AG08396 (cell line): ENCODE measurements at places on chromosomes 4 and X.

GRCh38 chrX:78075787-78076389 is 28.2 kb upstream of the PGK1 start:
- DNase-seq, result no peak

DNA sequence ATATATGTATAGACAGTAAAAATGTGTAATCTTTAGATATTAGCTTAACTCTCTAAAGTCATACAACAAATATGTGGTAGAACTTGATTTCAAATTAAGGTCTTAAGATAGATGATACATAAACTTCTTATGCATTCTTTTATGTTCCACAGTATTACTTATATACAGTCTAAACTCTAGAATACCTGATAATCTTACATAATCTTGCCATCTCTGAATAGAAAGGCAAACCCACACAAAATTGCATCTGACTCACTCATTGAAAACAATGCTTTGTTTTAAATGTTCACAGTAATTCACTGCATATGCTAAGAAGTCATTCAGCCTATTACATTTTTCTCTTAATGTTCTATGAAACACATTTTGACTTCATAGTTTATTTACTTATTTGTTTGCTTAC is 10.1 kb downstream of the SULT1B1 start:
- DNase-seq, result no peak

DNA sequence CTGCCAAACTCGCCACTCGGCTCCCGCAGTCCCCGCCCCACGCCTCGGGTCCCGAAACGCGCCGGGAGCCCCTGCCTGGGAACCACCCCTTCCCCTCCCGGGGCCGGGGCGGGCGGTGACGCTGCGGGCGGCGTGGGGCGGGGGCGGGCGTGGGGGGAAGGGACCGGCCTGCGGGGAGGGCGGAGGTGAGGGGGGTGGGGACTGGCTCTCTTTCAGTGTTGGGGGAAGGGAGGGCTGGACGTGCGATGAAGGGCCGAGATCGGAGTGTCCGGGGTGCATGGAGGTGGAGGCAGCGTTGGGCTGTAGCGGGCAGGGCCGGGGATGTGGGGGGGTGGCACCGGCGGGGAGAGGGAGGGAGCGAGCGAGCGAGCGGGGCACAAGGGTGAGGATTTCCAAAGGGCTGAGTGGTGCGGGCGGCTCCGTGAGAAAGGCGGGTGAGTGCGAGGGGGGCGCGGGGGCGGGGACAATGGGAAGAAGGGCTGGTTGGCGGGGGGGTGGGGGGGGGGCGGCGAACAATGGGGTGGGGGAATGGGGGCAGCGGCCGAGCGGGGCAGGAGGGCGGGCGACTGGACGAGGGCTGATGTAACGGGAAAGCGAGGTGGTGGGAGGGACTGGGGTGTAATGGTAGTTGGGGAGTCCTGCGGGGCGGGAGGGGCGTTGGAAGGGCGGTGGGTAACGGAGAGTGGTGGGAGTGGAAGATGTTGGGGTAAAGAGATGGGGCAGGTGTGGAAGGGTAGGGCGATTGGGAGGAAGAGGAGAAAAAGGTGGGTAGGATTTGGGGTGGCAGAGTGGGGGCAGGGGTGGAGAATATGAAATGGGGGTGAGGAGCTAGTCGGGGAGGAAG is 578 bp downstream of the DCUN1D4 start:
- DNase-seq, result peak; percentile 76

DNA sequence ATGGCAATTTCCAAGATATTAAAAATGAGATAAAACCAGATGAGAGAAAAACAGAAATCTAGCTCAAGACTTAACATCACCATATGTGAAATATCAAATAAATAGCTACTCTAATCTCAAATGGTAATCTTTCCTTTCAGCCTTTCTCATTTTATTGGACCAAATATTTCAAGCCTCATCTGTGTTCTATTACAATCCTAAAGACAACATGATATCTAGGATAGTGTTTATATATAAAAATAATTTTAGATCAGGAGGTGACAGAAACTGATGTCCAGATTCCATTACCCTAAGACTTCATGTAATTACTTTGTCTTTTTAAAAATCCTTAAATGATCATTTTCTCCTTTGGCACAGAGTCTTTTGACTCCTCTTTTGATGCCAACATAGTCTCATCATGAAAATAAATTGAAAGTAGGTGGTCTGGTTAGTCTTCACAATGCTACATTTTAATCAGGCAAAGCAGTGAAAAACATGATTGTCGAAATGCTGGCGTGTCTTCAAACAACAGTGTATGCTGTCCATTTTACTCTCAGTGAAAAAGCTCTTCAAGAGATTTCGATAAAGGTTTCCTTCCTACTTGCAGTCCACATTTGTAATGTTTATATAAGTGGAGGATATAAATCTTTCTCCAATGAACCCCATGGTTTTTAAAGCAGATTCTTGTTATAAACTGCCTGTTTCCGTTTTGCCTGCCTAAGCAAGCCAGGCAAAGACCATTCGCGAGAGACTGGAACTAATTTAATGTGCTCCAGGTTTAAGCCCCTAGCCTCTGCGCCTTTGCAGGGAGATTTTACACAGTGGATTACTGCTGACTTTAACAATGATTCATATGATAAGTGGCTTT is 169.8 kb downstream of the SCFD2 start:
- DNase-seq, result no peak

GRCh38 chrX:38578167-38578566 is 16.8 kb downstream of the TSPAN7 start:
- DNase-seq, result no peak

DNA sequence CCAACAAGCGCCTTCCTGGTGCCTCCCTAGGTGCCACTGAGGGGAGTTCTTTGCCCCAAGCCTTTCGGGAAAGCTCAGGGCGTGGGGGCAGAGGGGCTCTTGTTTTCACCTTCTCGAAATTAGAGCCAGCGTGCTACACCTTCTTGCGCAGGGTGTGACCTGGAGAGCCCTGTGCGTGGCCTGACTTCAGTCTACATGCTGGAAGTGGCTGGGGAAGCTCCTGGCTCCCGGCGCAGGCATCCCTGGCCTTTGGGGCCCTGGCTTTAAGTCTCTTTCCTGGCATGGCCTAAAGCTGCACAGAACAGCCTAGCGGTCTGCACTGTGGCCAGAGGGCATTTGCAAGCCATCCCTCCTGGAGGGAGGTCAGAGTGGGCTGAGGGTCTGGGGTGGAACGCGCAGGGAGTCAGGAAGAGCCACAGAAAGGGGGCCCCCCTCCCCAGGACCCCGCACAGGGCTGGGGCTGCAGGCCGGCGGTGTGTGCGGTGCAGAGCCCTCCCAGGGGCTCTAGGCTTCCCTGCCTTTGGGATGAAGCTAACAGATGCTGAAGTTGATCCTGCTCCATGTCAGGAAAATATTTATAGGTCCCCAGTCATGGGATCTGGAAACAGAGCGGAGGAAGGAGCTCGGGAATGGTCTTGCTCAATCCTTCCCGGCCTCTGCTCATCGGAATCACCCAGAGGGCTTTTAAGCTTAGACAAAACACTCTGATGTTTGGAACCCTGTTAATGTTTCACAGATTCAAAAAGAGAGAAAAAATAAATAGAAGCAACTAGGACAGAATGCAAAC is 781 bp upstream of the SPON2 start:
- peak; percentile 69 for DNase-seq

DNA sequence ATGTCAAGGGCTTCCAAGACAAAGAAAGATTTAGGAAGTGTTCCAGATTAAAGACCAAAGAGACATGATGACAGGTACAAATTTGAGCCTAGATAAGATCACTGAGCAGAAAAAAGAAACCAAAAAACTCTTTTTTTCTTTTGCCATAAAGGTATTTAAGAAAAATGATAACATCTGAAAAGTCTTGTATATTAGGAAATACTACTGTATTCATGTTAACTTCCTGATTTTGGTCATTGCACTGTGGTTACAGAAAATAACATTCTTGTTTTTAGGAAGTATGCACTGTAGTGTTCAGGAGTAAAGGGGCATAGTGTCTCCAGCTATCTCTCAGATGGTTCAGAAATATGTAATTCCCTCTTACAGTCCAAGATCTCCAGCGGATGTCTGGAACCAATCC is 37.1 kb downstream of the RWDD4 start:
- no peak for DNase-seq

DNA sequence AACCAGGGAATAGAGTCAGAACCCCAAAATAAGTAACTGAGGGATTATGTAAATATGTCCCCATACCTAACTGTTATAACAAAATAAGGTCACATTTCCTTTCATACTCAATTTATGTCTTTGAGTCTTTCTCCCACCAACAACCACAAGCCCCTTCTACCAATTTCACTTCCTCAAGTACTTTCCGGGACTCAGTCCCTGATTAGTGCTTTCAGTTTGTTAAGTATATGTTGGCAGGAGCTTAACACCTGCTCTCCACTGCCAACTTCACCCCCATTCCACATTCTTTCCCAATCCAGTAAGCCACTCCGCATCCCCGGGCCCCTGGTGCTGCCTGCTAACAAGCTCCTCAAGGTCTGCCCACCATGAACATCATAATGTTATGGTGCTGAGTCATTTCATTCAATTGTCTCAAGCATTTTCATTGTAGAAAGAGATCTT is 71.3 kb upstream of the SPRY1 start:
- DNase-seq, result no peak

DNA sequence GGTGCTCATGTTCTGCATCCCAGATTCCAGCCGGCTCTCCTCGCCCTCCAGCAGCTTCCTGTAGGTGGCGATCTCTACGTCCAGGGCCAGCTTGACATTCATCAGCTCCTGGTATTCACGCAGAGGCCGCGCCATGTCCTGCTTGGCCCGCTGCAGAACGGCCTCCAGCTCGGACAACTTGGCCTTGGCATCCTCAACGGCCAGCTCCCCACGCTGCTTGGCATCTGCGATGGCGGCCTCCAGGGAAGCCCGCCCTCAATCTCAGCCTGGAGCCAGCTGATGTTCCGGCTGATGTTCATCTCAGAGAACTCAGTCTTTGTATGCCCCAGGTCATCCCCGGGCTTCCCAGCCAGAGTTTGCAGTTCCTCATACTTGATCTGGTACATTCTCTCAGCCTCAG is 431.8 kb upstream of the DIPK2B start:
- no peak for DNase-seq

GRCh38 chr4:174248407-174248806 is 35.1 kb downstream of the FBXO8 start:
- no peak for DNase-seq

DNA sequence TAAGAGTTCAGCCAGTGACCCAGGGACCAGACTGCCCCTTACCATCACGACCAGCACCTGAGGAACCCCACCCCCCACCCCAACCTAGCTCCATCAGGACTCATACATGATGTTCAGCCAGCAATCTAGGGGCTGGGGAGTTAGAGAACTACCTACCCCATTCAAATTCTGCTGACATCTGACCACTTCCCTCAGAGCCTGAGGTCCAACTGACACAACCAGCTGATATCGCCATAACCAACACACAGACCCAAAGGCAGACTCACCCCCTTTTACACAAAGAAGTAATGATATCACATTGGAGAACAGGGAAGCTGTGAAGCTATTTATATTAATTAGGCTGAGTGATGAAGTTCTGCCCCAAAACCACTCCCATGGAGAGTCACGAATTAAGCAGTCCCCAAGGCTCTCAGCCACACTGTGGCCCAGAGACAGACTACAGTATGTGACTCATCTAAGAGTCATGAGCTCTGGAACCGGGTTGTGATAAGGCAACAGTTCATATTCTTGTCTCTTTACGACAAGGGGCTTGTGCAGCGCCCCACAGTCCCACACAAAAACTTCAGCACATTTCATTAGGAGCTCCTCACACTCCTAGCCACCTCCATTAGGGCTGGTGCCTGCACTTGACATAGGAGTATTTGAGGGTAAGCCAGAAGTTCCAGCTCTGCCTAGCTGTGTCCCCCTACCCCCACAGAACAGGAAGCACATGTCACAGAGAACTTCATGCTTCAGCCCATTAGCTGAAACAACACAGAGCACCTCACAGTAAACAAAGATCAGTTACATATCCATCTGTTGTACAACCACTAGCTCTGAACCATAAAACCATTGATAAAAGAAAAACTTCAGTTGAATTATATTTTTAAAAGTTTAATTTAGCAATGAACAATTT is 184.7 kb upstream of the ZCCHC13 start:
- DNase-seq, result peak; percentile 48

- DNase-seq, result no peak
Measured at GRCh38 chr4:140533951-140534480, 10.0 kb downstream of the ELMOD2 start.

GRCh38 chr4:187666697-187667494 is 328.7 kb upstream of the ZFP42 start:
- DNase-seq, result peak; percentile 35

DNA sequence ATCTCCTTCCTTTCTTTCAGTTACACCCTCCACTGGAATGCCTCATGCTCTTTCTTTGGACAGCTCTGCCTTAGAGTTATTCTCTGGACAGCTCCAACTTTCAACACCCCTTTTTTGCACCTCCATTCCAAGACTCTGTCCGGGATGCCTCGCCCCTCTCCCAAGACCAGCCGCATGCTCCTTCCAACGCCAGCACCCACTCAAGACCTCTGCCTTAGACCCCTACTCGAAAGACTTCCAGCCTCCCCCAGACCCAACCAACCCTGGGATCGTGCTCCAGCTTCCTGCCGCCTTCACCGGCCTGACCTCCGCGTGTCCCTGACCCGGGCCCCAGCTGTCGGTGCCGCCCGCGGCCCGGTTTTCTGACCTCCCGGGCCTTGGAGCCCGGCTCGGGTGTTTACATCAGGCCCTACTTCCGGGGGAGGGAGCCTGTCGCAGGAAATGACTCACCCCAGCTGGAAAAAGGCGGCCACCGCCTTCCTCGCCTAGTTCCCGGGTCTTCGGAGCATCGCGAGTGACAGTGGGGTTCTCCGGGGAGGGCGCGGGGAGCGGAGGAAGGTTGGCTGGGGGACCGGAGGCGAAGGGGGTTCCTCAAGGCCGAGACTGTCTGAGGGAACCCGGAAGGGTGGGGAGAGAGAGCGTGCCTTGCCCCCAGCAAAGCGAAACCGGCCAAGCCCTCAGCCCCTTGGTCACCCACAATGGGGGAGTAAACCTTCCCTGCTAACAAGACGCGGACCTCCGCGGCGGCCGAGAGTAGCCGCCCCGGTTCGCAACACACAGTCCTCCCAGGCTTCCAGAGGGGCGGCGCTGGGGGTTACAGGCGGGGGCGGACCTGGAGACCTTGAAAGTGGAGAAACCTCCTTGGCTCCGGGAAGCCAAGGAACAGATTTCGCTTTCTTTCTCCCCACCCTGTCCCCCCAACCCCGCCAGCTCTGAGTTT is at the start of gene WDR45:
Gene WDR45, minus strand, starts transcription at position 399 of the 940 bp plus-strand sequence. CDS start 1,792 bp downstream, outside the sequence.
- peak; percentile 83 for DNase-seq

DNA sequence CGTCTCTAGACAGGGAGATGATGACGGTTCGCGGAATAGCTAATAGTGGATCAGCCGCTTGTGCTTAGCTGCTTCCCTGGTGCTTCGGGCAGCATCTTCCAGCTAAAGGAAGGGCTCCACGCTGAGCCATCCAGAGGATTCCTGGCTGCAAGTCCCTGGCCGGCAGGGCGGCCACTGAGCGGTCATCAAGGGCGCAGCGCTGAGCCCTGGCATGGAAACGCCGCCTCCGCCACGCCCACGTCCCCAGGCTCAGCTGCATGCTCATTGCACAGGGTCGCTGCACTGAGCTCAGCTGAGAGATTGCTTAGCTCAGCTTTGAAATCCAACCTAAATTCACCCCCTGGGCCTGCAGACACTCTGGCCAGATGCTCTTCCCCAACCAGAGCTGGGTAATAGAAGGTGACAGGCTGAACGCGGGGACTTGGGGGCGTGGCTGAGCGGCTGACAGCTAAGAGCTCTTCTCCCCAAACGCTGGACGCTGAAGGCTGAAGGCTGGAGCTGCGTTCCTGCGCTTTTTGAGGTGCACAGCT is 118.2 kb upstream of the KIT start:
- DNase-seq, result peak; percentile 57
